H1 (cell line): ENCODE measurements at places on chromosomes 12 and 14. TPM values are rescaled to one million over a fixed set of nuclear protein-coding genes. Genes with fewer than 3 reads are reported as not detected.

GRCh38 chr12:68113644-68114043 lies 45.9 kb downstream of the IFNG start:
- DNase-seq = peak; percentile 77
- no peaks in the 10 kb centered on the region for H3K36me3 ChIP-seq
- H3K4me1 ChIP-seq = no peaks in the 10 kb centered on the region; the same call in 1 of the 2 replicates
- no peaks in the 10 kb centered on the region for H3K27me3 ChIP-seq
- no peak overlapping the region for H3K27ac ChIP-seq
- no peak overlapping the region for H3K4me3 ChIP-seq

- no peaks in the 10 kb centered on the region for H3K36me3 ChIP-seq
- no peak overlapping the region for H3K4me3 ChIP-seq
- H3K27ac ChIP-seq = no peak overlapping the region
- no peaks in the 10 kb centered on the region for H3K4me1 ChIP-seq
- H3K27me3 ChIP-seq = no peaks in the 10 kb centered on the region
Measured at GRCh38 chr12:71671816-71672215, 7.7 kb downstream of the THAP2 start.

- H3K27ac ChIP-seq = no peak overlapping the region
- no peak for DNase-seq
- no peaks in the 10 kb centered on the region for H3K36me3 ChIP-seq
Measured at GRCh38 chr12:1591034-1591433, 3.3 kb downstream of the FBXL14 start.

Gene TMEM121
- total RNA-seq = not detected in 2 replicates

GRCh38 chr12:18261906-18262305 lies 588 bp downstream of the PIK3C2G start:
- H3K4me1 ChIP-seq = no peaks in the 10 kb centered on the region
- H3K27ac ChIP-seq = no peak overlapping the region
- no peak overlapping the region for H3K4me3 ChIP-seq
- H3K27me3 ChIP-seq = no peaks in the 10 kb centered on the region

DNA sequence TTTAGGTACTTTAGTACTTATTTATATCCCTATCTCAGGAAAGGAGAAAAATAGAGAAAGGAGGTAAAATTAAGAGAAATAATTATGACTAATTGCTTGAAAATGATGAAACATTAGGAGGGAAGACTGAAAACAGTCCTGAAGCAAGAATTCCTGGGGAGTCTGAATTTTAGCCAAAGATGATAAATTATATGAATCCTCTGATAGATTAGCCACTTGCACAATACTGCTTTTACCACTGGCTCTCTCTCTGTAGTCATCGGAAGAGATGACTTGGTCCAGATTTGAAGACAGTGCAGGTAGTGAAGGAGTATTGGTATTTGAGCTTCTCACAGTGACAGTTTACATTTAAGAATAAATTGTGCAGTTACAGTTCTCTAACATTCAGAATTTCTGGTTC lies 83.8 kb upstream of the CLEC14A start:
- H3K4me1 ChIP-seq = no peaks in the 10 kb centered on the region
- no peak overlapping the region for H3K4me3 ChIP-seq
- no peak for DNase-seq
- H3K27me3 ChIP-seq = no peaks in the 10 kb centered on the region

Gene DPPA3
- total RNA-seq = 1.2 and 1.6 TPM in 2 replicates

- peaks cover 18% of the 10 kb centered on the region for H3K4me1 ChIP-seq
- peak overlapping the region; percentile 43; the same call in 1 of the 2 replicates for H3K27ac ChIP-seq
- peaks cover 3% of the 10 kb centered on the region; the same call in 1 of the 2 replicates for H3K36me3 ChIP-seq
- peak overlapping the region; percentile 48 for H3K4me3 ChIP-seq
- no peak for DNase-seq
- H3K27me3 ChIP-seq = no peaks in the 10 kb centered on the region
Measured at GRCh38 chr12:6946033-6946919, 2.5 kb downstream of the C12orf57 start.

- H3K4me3 ChIP-seq = no peak overlapping the region
- peaks cover 2% of the 10 kb centered on the region; the same call in 1 of the 2 replicates for H3K27me3 ChIP-seq
- no peak overlapping the region for H3K27ac ChIP-seq
- H3K4me1 ChIP-seq = no peaks in the 10 kb centered on the region
- DNase-seq = no peak
- H3K36me3 ChIP-seq = no peaks in the 10 kb centered on the region
Measured at GRCh38 chr12:111025301-111025700, 104.9 kb upstream of the MYL2 start.
